Nasal cavity respiratory epithelium epithelial cell of viscerocranial mucosa (primary cell): ENCODE measurements at places on chromosomes 6 and 20. TPM values are rescaled to one million over a fixed set of nuclear protein-coding genes. Genes with fewer than 3 reads are reported as not detected.

ALDH8A1 gene
- 0.34 and 0.36 TPM in 2 replicates for total RNA-seq

RIPOR3 gene
- 1.6 TPM in 1 of 2 replicates, not detected in the other for total RNA-seq

TRIM10 gene
- total RNA-seq = not detected in 2 replicates

DCBLD1 gene
- 33.8 and 80.2 TPM in 2 replicates for total RNA-seq

GMNN gene
- 10.9 and 11.0 TPM in 2 replicates for total RNA-seq

PANK2 gene
- 35.9 and 45.9 TPM in 2 replicates for total RNA-seq

FOXF2 gene
- total RNA-seq = 0.68 TPM in 1 of 2 replicates, not detected in the other

XKR7 gene
- total RNA-seq = not detected in 2 replicates

TREM1 gene
- 0.34 and 0.43 TPM in 2 replicates for total RNA-seq

TOMM6 gene
- 41.9 and 47.8 TPM in 2 replicates for total RNA-seq

OPN5 gene
- under 0.01 TPM in 1 of 2 replicates, not detected in the other for total RNA-seq

DDX43 gene
- 0.34 and 1.00 TPM in 2 replicates for total RNA-seq

BPIFB2 gene
- total RNA-seq = not detected in 2 replicates

PTCHD4 gene
- 1.7 and 3.6 TPM in 2 replicates for total RNA-seq

FOXS1 gene
- total RNA-seq = not detected in 2 replicates

SNAP91 gene
- total RNA-seq = under 0.01 and 0.07 TPM in 2 replicates

AIF1 gene
- not detected in 2 replicates for total RNA-seq

DLL1 gene
- total RNA-seq = 2.7 and 6.1 TPM in 2 replicates
